ENCODE measurements at places on chromosomes 3 and 15.

- DNase-seq = no peak
Measured at GRCh38 chr15:70059476-70060213, 38.1 kb downstream of the TLE3 start.

DNA sequence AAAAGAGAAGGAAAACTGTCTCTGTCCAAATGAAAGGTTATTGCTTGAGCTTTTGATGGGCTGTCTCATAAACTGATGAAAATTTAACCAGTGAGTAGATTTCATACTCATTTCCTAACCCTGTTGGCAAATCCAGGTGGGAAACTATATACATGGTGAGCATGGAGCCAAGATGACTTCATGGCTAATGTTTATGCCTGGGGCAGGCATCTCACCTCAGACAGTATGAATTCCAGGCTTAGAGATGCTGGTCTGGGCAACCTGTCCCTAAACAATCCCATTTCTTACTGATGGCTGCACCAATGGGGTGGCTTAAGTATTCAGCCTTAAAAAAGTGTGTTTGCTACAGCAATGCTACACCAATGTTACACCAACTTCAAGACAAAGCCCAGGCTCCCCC lies 58.1 kb downstream of the SLTM start:
- no peak for DNase-seq

- no peak for DNase-seq
Measured at GRCh38 chr3:27594096-27594690, 110.0 kb upstream of the SLC4A7 start.

- DNase-seq = no peak
Measured at GRCh38 chr3:195802795-195803194, 8.9 kb downstream of the MUC4 start.

DNA sequence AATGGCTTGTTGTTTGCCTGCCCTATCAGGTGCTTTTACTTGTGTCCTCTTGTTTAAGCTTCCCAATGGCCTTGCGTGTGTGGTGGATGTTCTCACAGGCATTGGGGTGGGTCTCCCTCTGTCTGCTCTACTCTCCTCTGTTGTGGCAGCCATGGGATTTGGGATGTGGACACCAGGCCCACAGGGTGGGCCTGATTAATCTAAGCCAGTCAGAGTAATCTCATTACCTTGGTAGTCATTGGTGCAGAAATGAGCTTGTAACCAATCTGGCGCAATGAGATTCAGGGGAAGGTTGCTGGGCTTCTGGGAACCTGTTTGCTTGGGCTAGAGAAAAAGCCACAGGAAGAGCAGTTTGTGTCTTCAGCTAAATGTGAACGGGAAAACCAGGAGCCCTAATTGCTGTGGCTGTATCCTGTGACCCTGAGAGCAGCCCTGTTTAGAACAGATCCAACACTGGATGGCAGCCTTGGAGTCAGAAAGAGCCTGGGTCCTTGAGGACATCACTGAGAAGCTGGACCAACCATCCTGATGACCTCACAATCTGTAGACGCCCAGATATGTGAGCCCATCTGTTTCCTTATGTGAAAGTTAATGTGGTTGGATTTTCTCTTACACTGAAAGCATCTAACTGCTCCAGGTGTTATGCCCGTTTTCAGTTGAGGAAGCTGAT lies 157.3 kb upstream of the UBE2E1 start:
- DNase-seq = no peak

DNA sequence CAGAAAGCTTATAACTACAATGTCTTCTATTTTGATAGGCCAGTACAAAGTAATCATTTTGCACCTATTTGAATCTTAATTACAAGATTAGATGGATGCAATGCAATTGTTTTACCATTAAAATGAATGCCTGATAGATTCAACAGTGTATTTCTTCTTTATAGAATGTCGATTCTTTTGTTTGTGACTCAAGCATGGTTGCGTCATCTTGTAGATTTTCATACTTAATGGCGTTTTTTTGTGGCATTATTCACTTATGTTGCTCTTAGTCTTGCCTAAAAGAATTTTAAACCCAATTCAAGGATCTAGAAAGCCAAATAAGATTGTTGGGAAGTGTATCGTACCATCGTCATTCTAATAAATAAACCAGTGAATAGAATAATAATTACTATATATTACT lies 21.4 kb downstream of the ZBTB38 start:
- DNase-seq = no peak

- no peak for DNase-seq
Measured at GRCh38 chr15:81497238-81497637, 123.2 kb upstream of the TMC3 start.

- peak; percentile 40 for DNase-seq
Measured at GRCh38 chr3:44883999-44884431, 9.6 kb downstream of the TGM4 start.

DNA sequence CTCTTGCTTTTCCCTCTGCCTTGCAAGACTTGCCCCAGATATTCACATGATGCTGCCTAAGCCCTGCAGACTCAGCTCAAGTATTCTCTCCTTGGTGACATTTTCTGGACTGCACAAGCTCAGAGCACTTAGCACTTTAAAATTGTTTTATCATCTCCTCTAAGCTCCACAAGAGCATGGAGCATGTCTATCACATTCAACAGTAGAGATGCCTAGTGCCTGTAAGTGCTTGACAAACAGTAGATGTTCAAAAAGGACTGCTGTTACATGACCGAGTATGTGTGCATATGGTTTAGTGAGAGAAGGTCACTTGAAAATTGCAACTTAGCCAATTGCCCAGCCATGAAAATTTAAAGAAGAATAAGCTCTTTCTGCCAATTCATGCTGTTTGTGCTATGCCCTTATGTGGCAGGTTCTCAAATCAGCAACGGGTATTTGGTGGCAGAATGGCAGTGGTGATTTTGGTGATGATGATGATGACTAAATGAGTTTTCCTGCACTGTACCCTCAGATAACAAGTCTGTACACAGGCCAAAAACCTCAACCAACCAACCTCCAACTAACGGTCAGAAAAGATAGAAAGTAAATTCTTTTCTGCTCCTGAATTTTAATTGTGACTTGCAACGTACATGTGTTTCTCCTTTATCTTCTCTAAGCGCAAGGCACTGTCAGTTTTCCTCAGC lies 647.2 kb upstream of the UBE2E2 start:
- DNase-seq = no peak

- DNase-seq = no peak
Measured at GRCh38 chr15:96262549-96263489, 67.7 kb upstream of the NR2F2 start.

GRCh38 chr3:187186801-187187421 lies 10.4 kb upstream of the RTP1 start:
- no peak for DNase-seq

DNA sequence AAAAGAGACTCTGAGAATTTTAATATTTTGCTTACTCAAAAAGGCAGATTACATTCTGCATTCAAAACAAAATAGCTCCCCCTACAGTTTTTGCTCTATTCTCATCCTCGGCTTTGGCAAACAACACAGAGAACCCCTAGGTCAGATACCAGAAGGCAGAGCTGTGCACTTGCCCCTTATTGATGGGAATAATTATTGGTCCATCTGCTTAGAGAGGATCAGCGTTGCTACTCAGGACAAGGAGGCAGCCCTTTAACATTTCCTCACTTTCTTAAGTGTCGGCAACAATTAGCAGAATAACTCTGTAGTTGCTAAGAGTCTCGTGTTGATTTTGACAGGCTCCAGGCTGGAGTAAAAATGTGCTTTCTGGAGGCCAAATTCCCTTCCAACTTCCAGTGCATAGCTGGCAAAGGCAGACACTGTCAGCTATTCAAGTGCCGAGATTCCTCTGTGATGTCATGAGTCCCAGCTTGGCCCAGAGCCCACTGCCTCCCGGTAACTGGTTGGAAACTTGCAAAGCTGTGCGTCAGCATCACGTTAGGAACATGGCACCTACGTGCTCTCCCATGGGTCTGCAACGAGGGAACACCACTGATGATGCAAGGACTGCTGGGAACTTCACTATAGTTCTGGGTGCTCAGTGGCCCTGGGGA lies 482.7 kb upstream of the ADAMTS9 start:
- DNase-seq = no peak

DNA sequence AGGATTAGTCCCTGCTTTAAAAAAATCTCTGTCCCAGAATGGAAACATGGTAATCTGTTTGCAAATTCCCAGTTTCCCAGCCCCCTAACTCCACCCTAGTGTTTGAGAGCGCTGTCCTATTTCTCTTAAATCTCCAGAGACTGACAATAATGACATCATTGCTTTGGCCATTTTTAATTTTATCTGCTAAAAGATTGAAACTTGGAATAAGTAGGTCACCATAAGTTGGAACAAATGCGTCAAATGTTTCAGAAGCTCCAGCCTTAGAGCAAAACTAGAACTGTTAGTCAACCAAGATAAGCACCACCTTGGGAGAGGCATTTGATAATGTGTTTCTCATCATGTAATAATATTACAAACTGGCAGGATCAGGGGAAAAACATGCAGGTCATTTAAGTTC lies 25.7 kb upstream of the MB21D2 start:
- DNase-seq = no peak

GRCh38 chr3:57003676-57004075 lies 56.8 kb upstream of the SPATA12 start:
- DNase-seq = no peak

DNA sequence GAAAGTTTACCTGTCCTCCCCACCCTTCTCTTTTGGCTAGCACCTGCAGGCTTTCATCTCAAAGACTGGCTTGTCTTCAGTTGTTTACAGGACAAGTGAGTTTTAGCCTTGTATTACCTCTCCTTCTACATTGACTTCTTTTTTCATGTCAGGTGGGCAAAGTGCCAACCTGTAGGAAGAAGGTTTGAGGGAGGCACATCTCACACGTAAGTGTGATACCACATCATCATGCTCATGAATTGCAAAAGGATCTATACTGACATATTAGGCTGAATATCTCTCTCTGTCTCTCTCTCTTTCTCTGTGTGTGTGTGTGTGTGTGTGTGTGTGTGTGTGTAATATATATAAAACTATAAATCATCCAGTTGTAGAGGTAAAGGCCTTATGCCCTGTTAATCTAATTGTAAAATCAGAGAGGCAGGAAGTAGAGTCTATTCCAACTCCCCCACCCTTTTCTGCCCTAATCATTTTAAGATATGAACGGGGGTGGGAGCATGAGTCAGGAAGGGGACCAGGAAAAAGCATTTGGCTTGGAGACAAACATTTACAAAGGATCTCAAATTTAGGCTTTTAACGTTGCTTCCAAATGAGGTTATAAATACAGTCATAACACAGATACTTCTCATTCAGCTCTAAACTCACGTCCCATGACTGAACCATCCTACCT lies 107.0 kb upstream of the PFN2 start:
- DNase-seq = no peak

DNA sequence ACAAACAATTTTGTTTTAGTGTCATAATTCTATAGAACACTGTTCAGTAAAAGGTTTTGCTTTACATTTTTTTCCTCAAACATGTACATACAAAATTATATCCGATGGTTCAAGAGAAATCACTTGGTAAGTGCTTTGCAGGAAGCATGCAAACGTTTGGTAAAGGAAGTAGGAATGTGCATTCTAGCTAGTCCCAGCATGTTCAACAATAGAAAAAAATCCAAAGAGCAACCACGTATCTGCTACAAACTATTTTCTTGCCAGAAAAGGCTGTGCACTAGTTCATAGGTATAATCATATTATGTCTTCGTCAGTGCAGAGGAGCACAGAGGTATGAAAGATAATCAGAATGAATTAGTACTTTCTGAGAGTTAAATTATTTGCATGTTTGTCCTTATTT lies 58.0 kb downstream of the GPR160 start:
- no peak for DNase-seq

DNA sequence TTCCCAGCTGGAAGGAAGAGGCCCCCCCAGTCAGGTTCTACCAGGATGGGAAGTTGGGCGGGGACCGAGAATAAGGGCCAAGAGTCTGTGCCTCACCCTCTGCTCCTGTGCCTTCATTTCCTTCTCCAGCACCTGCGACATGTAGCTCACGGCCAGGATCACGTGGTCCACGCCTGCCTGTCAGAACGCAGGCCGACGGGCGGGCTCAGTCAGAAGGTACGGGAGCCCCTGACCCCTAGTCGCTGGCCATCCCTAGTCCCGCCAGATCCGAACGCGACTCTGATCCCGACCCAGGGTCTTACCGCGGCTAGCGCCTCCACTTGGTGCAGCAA lies 489 bp downstream of the GMPPB start:
- no peak for DNase-seq

DNA sequence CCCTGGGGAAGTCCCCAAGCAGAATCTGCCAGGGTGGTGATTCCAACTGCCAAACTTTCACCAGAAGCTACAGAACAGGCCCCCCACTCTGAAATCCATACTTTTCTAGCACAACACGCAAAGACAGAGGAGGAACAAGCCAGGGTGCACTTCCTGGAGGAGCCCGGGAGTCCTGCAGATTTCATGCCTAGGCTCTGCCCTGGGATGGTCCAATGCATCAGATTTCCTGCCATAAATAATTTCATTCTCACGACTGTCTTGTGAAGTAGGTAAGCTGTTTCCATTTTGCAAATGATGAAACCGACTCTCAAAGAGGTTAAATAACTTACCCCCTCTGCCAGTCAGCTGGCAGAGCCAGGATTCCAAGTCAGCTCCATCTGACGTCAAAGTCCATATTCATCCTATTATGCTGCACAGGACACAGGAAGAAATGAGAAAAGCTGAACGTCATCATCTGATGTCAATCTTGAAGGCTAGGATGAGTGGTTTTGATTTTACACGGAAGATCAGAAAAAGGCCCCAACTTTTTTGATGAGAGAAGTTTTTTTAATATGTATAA lies 134.8 kb upstream of the IGF1R start:
- no peak for DNase-seq

DNA sequence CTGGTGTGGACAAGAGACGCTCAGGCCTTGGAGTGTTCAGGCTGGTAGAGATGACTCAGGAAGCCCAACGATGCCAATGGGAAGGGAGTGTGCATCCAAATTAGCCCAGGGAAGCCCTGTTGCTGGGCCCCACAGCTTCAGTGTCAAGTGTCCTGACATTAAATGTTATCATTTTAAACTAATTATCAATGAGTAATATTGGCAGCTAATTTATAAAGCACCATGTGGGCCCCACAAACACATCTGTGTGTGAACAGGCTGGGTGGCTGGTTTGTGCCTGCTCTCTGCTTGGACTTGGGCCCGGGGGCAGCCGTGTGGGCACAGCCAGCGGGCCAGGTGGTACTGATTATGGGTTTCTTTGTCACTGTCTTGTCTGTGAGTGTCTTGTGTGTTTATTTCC lies 15.0 kb downstream of the FBLN2 start:
- no peak for DNase-seq

- no peak for DNase-seq
Measured at GRCh38 chr3:129416415-129416814, 12.0 kb downstream of the EFCAB12 start.

GRCh38 chr3:23647706-23648258 lies 158.0 kb upstream of the UBE2E1 start:
- no peak for DNase-seq

- DNase-seq = no peak
Measured at GRCh38 chr15:87935583-87935982, 321.0 kb downstream of the NTRK3 start.

DNA sequence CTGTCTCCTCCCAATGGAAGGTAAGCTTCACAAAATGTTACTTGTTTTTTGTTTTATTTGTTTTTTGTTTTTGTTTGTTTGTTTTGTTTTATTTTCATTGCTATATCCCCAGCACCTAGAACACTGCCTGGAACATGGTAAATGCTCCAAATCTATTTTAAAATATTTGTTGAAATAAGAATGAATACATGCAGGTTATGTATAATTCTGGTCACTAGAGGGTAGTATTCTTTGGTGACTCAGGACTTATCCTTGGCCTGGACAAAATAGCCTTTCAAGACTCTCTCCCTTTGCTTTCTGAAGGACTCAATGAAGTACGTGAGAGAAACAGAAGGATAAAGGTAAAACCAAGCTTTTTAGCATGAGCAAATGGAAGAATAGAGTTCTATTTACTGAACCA lies 46.9 kb upstream of the PPP2R3A start:
- DNase-seq = peak; percentile 35

- no peak for DNase-seq
Measured at GRCh38 chr3:15064299-15064834, 748 bp downstream of the MRPS25 start.

Data from SW 1271 (cell line).